ENCODE measurements at places on chromosomes 6 and 20.

GRCh38 chr6:101683884-101684283 lies 290.4 kb downstream of the GRIK2 start:
- no peak for DNase-seq

DNA sequence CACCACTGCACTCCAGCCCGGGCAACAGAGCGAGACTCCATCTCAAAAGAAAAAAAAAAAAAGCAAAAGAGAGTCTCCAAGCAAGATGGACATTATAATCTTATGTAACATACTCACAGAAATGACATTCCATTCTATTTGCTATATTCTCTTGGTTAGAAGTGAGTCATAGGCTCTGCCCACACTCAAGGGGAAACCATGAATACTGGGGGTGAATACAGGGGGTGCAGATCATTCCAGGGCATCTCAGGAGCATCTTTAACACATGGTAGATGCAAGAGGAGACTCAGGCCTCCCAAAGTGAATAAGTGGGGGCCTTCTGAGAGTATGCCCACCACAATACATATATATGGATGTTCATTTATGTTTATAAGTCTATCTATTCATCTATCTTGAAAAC lies 18.3 kb upstream of the RANBP9 start:
- DNase-seq = no peak

GRCh38 chr6:4250645-4251044 lies 115.3 kb upstream of the ECI2 start:
- DNase-seq = no peak

- DNase-seq = no peak
Measured at GRCh38 chr20:57122536-57123489, 143.6 kb downstream of the BMP7 start.

DNA sequence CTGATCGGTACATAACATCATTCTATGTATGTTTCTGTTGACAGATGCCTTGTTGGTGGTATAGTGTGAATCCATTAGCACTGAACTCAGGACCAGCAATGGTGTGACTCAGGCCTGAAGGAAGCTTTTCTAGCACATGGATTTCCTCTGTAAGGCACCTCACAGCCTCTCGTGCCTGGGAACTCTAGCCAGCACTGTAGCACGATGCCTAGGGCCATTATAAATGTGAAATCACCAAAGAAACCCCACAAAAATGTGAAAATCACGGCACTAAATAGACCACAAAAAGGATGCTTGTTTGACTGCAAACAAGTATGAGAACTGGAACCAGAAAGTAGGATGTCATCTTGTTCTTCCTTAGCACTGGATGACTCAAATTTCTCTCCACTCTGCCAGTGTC lies 63.7 kb upstream of the NKX2-2 start:
- DNase-seq = no peak

DNA sequence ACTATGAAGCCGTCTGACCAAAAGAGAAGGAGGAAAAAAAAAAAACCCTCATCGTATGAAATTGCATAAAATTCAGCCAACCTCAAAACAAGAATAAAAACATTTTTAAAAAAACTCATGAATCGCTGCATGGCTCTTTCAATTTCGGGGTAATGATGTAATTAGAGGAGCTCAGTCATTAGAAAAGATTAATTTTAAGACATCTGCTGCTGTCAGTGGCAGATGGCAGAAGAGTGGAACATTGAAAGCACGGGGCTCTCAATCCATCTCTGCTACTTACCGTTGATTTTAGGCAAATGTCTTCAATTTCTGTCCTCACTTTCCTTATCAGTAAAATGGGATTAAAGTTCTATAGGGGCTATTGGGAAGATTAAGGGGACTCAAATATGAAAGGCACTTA lies 79.1 kb downstream of the EYA2 start:
- no peak for DNase-seq
